ENCODE measurements at places on chromosomes 7 and 10. TPM values are rescaled to one million over a fixed set of nuclear protein-coding genes. Genes with fewer than 3 reads are reported as not detected.

Gene BHLHA15
- total RNA-seq: not detected

Gene SPDYE5
- total RNA-seq: not detected

Gene HOGA1
- total RNA-seq: not detected

- no peak for DNase-seq
Measured at GRCh38 chr10:21860718-21861117, 142.8 kb downstream of the DNAJC1 start.

DNA sequence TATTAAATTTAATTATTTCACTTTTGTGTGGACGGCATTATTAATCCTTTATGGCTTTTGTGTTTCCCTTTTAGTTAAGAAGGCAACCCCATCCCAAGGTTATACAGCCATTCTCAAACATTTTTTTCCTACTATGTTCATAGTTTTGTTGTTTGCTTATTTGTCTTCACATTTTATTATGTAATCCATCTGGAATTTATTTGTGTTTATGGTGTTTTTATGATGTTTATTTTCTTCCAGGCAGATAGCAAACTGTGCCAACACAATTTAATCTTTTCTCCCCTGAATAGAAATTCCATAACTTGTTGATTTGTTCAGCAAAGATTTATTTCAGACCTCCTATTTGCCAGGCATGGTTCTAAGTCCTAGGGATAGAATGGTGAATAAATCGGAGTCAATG lies 42.9 kb downstream of the RAB18 start:
- no peak for DNase-seq

- no peak for DNase-seq
Measured at GRCh38 chr7:33287738-33288137, 158.4 kb downstream of the BBS9 start.

- DNase-seq: no peak
Measured at GRCh38 chr10:33237736-33238624, 96.5 kb downstream of the NRP1 start.

- DNase-seq: no peak
Measured at GRCh38 chr10:48503293-48503911, 101.5 kb downstream of the ARHGAP22 start.

DNA sequence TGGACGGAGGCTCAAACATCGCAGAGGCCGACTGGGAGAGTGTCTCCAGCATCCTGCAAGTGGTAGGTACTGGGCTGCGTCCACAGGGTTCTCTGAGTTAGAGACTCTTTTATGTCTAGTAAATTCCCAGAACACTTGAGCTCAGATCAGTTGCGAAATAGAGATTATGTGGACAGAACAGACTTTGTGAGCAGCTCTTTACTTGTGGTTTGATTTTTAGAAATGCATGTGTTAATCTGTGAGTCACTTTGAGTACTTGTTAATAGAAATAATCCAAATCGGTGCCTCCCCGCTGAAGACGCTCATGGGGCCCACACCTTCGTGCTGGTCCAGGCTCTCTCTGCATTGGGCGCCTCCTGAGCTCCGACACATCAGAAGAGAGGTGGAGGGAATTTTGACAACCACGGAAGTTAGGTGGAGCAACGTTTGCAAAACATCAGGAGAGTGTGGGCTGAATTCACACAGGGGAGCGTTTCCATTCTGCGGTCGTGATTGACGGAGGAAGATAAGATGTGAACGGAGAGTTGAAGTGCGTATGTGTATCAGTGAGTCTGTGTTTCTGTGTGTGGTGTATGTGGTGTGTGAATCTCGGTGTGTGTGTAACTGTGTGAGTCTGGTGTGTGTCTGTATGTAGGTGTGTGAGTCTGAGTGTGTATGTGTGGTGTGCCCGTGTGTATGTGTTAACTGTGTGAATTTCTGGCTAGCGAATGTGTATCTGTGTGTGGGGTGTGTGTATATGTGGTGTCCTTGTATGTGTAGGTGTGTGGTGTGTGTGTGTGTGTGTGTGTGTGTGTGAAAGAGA lies 32.1 kb downstream of the PFKP start:
- no peak for DNase-seq

DNA sequence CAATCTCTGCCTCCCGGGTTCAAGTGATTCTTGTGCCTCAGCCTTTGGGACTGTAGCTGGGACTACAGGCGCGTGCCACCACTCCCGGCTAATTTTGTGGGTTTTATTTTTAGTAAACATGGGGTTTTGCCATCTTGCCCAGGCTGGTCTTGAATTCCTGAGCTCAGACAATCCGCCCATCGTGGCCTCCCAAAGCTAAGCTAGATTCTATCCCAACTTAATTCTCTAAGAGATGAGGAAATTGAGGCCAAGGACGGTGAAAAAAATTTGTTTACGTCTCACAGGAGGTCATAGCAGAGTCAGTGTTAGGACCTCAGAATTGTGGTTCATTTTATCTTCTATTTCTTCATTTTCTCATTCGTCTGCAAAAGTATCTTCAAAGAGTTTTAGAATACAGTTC lies 6.1 kb downstream of the CCAR1 start:
- no peak for DNase-seq
